NCI-H2029 (cell line): ENCODE measurements at places on chromosomes 16 and 17.

- no peak for DNase-seq
These were observed 190.3 kb downstream of the CPPED1 start for GRCh38 chr16:12613131-12613991.

- no peak for DNase-seq
These were observed 4.4 kb upstream of the SOX8 start for GRCh38 chr16:977081-977701.

DNA sequence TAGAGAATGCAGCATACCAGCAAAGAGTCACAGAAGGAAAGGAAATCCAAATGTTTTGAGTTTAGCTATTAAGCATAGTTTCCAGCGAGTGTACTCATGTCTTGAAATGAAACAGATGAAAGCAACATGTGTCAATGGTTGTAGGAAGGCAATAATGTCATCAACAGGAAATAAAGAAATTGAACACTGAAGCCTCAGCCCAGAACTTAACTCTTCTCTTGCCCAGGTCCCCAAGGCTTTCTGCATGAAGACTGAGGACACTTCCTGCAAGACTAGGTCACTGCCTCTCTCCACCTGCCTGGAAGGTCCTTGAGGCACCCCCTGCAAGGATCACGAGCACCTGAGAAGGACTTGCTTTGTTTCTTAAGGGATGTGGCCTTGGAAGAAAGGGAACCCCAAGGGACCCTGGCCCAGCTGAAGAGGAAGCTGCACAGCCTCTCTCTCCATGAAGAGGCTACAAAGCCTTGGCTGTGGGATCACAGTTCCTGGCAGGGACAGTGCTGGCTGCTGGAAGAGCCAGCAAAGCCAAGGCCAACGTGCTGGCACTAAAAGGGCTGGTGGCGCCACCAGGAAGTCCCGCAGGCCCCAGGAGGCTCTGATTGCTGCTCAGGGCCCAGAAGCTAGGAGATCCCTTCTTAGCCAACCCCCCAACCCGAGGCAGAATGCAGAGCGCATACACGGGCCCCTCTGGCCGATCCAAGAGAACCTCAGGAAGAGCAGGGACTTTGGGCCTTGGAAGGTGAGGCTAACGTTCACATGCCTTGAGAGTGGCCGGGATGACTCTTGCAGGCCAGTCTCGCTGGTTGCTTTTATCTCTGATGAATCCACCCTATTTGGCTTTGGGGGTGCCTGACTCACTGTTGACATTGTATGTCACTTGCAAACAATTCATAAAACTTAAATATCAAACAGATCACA, 23.4 kb upstream of the AXIN2 start:
- no peak for DNase-seq

DNA sequence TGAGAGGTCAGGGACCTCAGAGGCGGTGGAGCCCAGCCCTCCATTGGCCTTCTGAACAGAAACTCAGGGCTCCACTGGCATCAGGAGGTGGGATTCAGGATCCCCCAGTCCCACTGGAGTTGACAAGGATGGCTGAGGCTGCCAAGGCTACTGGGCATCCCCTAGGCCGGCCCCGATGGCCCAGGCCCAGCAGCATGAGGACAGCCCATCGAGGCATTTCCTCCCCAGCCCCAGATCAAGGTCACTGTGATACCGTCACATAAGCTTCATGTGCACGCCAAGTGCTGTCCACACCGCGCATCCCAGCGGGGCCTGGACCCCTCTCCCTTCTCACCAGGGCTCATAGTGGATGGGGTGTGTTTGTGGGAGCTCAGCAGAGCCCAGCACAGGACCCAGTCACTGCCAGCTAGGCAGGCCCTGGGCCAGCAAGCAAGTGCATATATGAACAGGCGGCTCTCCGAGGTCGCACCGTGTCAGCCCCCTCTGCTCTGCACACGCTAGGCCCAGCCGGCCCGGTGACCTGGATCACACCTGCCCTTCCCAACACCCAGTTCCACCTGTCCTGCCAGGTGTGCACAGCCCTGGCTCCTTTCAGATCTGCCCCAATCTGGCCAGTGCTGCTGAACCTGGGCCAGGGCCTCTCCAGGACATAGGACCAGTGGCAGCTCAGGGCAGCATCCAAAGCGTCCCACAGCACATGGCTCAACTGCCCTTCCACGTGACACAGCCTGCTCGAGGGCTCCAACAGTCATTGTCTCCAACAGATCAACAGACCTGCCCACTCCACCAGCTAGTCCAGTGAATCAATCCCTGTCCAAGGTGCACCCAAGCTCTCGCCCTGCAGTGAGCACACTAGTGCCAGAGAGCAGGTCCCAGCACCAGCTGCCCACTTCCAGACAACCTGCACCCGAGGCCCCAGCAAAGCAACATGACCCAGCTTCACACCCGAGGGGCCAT, 32.8 kb upstream of the RASD1 start:
- no peak for DNase-seq
